ENCODE measurements at places on chromosomes 6 and 20. TPM values are rescaled to one million over a fixed set of nuclear protein-coding genes. Genes with fewer than 3 reads are reported as not detected.

The ZNF391 gene
- total RNA-seq: 0.60 TPM

The MLIP gene
- total RNA-seq: not detected

The VTA1 gene
- 17.0 TPM for total RNA-seq

The GSTA2 gene
- total RNA-seq: not detected

The ARFGEF3 gene
- total RNA-seq: 0.03 TPM

The IL17F gene
- 0.68 TPM for total RNA-seq

The JPH2 gene
- total RNA-seq: not detected

The RIPPLY2 gene
- total RNA-seq: not detected

DNA sequence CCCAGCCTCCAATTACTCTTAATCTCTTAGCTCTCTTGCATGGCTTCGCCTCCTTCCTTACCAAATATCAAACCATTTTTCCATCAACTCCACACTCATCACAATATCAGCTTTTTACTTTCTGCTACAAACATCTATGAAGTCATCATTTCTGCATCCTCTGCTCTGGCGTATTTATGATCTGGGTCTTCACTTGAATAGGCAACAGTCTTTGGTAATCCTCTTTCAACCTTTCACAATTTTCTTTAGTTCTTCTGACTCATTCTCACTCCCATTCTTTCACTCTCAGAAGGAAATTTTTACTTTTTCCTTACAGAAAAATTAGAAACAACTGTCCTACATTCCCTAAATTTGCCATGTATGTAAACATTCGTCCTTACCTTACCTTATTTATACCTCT is 522.4 kb downstream of the HDGFL1 start:
- DNase-seq: no peak

- DNase-seq: no peak
Observed at GRCh38 chr6:35140639-35141006, 516 bp downstream of the TCP11 start.

DNA sequence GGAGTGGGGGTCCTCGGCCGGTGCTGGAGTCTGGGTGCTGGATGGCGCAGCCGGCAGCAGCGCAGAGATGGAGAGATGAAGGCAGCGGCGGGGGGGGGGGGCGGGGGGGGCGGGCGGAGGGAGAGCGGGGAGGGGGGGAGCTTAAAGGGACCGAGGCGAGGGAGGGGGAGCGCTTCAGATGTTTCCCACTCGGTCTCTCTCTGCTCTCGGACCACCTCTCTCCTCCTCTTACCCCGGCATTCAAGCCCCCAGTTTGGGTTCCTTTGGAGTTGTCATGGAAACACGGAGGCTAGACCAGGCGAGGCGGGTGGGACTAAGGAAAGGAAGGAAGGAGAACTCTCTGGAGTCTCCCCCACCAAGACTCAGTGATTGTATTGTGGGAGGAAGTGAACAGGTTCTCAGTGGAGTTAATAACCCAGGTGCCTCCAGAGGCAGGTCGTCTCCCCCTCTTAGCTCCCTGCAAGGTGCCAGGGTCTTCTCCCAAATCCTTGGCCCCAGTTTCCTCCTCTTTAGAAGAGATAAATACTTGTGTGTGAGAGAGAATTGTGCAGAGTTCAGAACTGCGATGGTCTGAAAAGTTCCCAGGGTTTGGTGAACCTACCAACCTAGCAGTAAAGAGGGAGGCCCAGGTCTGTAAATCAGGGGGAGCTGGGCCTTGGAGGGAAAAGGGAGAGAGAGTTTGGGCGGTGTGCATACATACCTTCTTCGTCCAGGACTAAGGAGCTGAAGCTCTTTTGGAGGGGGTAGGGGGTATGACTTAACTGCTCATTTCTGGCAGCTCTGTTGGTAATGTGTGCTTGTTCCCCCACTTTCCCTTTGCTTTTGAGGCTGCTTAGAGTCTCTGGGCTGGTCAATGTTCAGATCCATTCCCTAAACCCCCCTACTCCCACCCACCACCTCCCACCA is at the start of gene PRRT1:
Gene PRRT1, minus strand, starts transcription at position 77 of the 906 bp plus-strand sequence. CDS start 112 bp downstream, outside the sequence.
- no peak for DNase-seq

DNA sequence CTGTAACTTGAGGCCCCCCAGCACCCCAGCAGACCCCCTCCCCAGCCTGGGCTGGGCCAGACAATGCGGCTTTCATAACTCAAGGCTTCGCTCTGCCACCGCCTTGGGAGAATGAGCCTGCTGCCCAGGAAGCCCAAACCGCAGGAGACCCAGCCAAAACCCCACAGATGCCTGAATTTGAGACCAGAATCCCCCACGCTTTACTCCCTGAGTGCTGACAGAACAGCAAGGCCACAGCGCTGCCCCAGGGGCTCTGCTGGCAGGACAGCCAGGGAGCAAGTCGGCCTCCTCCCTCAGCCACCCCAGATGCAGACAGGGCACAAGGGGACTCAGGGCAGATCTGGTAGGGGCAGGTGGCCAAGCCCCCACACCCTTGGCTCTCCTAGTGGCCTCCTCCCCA is 2.2 kb downstream of the MDFI start:
- DNase-seq: no peak

- no peak for DNase-seq
Observed at GRCh38 chr6:32617751-32618150, 19.5 kb upstream of the HLA-DQA1 start.

DNA sequence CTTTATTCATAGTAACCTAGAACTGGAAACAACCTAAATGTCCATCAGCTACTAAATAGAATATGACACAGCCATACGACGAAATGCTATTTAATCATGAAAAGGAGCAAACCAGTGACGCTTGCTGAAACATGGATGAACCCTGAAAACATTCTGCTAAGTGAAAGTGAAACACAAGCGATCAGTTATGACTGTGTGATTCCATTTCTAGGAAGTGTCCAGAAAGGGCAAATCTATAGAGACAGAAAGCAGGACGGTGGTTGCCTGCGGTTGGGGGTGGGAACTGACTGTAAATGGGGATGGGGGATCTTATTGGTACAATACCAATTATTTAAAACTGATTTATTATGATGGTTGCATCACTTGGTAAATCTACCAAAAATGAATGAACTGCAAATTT is 126.8 kb downstream of the IPCEF1 start:
- DNase-seq: no peak

GRCh38 chr6:157276134-157276532 is 47.2 kb downstream of the TMEM242 start:
- DNase-seq: no peak

GRCh38 chr20:36074983-36075382 is 79.6 kb upstream of the EPB41L1 start:
- DNase-seq: no peak

- DNase-seq: no peak
Observed at GRCh38 chr6:107704347-107705013, 119.6 kb downstream of the SCML4 start.

- DNase-seq: no peak
Observed at GRCh38 chr6:118675225-118675624, 23.8 kb upstream of the CEP85L start.

GRCh38 chr6:28948782-28949486 is 25.1 kb upstream of the TRIM27 start:
- DNase-seq: no peak

DNA sequence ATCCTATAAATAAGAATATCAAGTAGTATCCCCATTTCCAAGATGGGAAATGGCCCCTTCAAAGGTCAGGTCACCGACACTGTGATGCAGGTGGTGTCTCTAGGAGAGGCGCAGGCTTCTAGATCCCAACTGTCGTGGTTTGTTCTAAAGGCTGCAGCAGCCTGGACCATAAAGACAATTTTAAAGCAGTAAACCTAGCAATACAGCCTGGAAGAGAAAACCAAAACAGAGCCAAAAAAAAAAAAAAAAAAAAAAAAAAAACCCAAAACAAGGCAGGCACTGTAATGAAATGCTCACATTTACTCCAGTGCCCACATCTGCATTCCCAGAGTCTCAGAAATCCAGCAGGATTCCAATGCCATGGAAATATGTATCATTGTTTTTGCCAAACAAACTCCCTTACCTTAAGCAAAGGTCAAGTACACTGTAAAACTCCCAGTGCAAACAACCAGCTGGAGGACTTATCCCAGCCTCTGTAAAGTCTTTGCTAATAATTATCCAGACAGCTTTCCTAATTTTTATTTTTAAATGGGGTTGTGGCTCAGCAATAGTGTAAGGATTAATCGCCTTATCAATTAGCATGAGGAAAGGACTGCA is 98.2 kb downstream of the PSMG4 start:
- no peak for DNase-seq

DNA sequence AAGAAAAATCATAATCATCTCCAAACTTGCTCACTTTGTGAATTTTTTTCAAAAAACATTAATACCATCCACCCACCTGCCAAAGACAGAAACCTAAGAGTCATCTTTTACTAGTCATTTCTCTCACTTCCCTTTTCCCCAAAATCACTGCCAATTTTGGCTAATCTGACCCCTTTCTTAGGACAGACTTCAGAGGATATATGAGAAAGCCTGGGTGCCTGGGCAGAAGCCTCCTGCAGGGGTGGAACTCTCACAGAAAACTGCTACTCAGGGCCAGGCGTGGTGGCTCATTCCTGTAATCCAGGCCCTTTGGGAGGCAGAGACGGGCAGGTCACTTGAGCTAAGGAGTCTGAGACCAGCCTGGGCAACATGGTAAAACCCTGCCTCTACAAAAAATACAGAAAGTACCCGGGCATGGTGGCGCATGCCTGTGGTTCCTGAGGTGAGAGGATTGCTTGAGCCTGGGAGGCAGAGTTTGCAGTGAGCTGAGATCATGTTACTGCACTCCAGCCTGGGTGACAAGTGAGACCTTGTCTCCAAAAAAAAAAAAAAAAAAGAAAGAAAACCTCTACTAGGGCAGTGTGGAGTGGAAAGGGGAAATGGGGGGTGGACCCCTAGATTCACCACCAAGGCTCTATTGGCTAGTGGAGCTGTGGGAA is 3.8 kb downstream of the DEK start:
- no peak for DNase-seq

- DNase-seq: no peak
Observed at GRCh38 chr6:41634657-41635056, 3.6 kb upstream of the MDFI start.

DNA sequence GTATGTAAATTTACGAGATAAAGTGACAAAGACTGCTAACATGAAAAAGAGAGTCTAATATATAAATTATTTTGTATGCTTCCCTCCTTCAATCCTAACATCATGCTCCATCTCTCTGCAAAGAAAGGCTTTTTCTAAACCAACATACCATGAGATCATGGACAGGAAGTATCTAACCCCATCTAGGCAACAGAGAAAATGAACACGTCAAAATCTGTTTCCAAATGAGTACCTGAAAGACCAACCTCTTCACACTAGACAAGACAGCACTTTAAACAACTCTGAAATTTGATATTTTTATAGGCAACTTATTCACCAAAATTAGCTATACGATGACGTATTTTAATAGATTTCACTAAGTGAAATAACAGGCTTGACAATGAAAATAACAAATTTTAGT is 54.6 kb downstream of the MAN1A1 start:
- no peak for DNase-seq

DNA sequence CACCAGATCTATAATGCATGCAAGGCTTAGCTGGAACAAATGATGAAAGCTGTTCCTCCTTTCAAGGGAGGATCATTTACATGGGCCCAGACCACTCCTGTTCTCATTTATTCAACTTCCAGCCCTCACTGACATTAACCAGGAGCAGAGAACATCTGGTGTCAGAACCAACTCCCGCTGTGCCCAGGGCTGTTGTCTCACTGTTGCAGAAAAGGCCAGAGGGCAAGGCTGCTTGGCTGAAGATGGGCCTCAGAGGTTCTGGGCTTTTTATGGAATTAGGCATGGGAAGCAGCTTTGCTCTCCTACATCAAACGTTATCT is 164.2 kb downstream of the GMPR start:
- DNase-seq: no peak

GRCh38 chr6:14476793-14477531 is 359.4 kb downstream of the CD83 start:
- no peak for DNase-seq

- no peak for DNase-seq
Observed at GRCh38 chr6:157145656-157146285, 177.5 kb downstream of the TMEM242 start.

DNA sequence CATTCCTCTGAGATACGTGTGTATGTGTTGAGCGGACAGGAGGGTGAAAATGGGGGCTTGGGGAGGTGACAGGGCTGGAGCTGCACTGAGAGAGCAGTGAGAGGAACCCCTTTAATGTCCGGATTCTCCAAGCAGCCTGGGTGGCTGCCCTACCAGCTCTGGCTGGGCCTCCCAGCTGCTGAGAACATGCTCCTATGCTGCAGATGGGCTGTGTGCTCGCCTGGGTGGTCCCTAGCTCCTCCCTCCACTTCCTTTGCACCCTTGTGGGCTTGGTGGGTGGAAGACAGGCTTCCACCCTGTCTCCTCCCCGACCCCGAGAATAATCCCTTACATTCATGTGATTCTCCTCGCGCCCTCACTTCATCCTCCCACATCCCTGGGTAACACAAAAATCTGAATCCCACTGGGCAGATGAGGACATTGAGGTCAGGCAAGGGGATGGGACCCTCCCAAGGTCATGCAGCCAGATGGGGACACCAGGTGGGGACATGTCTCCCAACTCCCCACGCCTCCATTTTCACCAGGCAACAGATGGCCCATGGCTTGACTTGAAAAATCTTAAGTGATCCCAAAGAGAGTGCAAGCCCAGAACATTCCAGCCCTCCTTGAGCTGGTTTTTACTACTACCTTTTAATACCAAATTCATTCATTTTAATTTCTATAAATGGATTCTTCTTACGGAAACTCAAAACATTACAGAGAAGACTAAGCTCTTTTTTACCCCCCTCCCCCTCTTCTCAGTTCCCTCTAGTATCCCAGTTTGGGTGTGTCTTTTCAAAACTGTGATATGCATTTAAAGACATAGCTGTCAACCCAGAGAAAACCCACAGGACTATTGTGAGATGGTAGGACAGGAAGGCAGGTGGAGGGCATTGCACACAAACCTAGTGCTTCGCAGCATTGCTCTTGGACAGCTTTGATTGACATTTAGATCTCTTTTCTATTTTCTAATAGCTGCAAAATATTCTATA is 5.0 kb upstream of the PDRG1 start:
- no peak for DNase-seq

GRCh38 chr6:31911826-31912585 is 10.1 kb upstream of the ZBTB12 start:
- DNase-seq: no peak

DNA sequence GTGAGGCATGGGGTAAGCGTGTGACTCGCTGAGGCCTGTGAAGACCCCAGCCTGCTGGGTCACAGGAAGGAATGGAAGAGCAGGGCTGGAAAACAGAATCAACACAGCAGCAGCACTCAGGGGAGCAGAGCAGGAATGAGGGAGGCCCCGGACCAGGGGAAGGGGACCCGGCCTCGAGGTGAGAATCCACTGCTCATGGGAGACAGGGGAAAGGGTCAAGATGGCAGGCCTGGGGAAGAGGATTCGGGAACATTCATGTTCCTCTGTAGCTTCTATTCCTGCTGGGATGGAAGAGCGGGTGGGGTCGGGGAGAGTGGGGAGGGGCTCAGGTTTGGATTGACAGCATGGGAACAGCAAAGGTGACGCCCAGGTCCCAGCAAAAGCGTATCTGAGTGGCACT is 59.4 kb downstream of the NPEPL1 start:
- DNase-seq: no peak

GRCh38 chr20:25310921-25311728 is 63.2 kb downstream of the PYGB start:
- no peak for DNase-seq

All from T-helper 17 cell (primary cell).